ENCODE measurements at places on chromosomes 7 and 10.

DNA sequence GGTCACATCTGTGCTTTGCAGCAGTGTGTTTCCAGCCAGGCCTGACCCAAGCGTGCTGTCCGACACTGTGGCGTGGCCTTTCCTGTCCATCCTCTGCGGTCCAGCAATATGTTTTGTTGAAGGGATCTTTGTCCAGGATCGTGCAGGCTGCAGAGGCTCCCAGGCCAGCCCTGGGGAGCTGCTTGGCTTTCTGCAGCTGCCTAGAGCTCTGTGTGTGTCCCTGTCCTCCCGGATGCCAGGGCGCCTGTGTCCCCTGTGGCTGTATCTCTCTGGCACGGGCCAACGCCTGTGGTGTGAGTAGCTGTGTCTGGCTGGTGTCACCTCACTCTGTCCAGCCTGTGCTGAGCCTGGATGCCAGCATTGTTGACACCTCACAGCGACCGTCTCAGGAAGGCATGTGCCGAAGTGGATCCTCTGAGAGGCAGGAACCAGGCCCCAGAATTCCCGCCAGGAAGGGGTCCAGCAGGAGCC, 94.5 kb downstream of the INPP5A start:
- no peak for DNase-seq

DNA sequence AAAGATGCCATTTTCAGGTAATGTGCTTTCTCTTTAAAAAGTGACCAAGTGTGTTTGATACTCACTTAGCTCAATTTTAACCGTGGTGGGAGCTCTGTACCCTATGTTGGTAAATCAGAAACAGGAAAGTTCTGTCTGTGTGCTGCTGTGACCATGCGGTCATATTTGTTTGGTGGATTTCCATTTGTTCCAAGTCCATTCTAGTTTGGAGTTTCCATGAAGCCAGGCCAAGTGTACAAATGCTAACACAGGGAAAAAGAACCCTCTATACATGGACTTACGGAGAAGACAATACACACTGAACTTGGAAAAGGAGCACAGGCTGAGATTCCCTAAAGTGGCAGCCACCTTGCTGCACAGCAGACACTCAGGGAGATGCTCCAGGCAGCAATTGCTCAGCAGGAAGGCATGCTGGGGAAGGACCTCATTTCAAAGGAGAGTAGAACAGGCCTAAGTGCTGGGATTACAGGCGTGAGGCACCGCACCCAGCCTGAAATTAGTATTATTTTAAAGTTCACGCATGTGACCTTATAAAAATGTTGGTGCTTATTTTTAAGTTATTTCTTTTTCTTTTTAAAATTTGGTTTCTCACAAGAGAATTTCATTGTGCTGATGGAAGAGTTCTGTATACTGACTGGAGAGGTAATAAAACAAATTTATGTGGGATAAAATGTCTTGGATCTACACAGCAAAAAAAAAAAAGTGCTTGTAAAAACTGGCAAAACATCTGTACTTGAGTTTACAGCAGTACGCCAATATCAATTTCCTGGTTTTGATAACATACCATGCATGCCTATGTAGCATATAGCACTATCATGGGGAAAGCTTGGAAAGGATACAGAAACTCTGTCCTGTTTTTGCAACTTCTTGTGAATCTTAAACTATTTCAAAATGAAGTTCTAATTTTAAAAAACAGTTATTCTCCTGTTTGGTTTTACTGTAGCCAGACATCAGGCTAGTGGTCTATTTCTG, 436.2 kb downstream of the KCNMA1 start:
- peak; percentile 35 for DNase-seq

DNA sequence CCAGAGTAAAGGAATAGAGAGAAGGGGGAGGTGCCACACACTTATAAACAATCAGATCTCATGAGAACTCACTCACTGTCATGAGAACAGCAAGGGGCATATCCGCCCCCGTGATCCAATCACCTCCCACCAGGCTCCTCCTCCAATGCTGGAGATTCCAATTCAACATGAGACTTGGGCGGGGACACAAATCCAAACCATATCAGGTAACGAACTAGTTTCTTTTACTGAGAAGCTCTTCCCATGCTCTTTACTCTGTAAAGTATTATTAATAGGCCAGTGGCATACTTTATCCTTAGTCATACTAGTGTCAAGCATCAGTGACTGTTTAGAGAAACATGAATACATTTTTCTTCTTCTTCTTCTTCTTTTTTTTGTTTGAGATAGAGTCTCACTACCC, 39.4 kb upstream of the ZNF488 start:
- DNase-seq, result no peak

DNA sequence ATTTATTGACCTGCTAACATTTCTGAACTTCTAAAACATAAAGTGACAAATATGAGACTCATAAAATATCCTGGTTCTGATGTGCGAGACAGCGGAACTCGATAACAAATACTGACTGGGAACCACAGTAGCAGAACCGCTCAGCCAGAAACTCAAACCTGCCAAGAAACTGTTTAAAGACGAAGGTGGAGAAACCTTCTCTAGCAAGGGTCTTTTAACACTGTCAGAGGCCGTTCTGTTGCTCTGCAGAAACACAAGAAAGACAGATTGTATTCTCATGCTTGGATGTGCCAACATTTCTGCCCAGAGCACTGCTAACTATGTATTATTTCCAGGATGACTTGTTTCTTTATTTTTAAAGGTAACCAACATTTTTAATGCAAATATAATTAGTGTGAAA, 514.8 kb upstream of the ADARB2 start:
- DNase-seq, result no peak

DNA sequence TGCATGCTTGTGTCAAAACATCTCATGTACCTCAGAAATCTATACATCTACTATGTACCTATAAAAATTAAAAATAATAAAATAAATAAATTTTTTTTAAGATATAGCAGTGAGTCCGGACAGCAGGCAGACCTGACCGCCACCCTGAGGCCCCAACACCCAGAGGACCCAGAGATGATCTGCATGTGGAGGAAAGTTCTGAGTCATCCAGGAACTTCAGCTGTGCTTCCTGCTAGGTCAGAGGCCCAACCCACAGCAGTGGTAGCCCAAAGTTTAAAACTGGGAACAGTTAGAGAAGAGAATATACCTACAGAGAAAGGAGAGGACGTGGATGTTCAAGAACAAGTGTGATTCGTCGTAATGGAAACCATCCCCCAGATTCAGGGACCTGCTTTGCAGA, 683.7 kb upstream of the NRP1 start:
- DNase-seq, result peak; percentile 52

- DNase-seq, result no peak
Measured at GRCh38 chr7:112395411-112395810, 54.8 kb upstream of the IFRD1 start.

DNA sequence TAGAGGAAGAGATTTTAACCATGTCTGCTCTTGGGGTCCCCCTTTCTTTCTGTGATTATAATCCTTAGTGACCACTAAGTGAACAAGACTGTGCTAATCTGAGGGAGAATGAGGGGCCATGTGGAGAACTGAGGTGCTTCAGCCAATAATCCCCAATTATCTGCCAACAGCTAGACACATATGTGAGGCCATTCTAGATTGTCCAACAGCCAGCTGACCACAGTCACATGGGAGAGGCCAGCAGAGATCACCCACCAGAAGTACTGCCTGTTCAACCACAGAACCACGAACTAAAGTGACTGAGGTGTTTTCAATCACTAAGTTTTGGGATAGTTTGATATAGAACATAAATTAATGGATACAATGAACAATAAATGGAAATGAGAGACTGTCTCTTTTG, 74.3 kb downstream of the SEMA3E start:
- no peak for DNase-seq

GRCh38 chr10:77872151-77872946, 54.2 kb downstream of the DLG5 start:
- DNase-seq, result no peak

DNA sequence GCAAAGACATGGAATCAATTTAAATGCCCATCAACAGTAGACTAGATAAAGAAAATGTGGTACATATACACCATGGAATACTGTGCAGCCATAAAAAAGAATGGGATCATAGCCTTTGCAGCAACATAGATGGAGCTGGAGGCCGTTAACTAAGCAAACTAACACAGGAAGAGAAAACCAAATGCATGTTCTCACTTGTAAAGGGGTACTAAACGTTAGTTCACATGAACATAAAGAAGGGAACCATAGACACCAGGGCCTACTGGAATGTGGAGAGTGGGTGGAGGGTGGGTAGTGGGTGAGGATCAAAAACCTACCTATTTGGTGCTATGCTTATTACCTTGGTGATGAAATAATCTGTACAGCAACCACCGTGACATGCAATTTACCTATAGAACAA, 78.4 kb upstream of the GSDME start:
- DNase-seq, result no peak

Data from choroid plexus epithelial cell (primary cell).